ENCODE measurements at places on chromosomes 11 and 22.

- DNase-seq: no peak
These were observed 5.2 kb downstream of the TSPAN32 start for GRCh38 chr11:2306877-2307500.

- DNase-seq: no peak
These were observed 103.0 kb upstream of the CD44 start for GRCh38 chr11:35035894-35036408.

DNA sequence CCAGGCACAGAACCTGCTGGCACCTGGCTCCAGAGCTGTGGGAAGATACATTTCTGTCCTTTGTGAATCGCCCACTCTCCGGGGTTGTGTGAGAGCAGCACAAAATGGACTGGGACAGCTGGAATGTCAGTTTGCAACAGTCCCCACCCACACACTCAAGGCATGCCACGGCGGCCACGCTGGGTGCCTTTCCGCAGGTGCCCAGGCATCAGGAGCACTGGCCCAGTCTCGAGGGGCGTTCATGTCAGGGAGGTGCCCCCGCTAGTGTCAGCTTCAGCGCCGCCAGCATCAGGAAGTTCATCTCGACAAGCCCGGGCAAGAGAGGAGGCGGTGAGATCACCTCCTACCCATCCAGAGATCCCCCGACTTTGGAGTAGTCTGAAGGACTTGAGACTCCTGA is 2.1 kb downstream of the TP53AIP1 start:
- DNase-seq: peak; percentile 91

- DNase-seq: no peak
These were observed 15.8 kb upstream of the CHADL start for GRCh38 chr22:41256254-41257253.

Data from posterior cingulate gyrus (tissue), 11 donors.